ENCODE measurements at places on chromosomes 6 and 20. TPM values are rescaled to one million over a fixed set of nuclear protein-coding genes. Genes with fewer than 3 reads are reported as not detected.
A peak's percentile ranks its signal among the peaks of the same experiment; 100 is the strongest.

DNA sequence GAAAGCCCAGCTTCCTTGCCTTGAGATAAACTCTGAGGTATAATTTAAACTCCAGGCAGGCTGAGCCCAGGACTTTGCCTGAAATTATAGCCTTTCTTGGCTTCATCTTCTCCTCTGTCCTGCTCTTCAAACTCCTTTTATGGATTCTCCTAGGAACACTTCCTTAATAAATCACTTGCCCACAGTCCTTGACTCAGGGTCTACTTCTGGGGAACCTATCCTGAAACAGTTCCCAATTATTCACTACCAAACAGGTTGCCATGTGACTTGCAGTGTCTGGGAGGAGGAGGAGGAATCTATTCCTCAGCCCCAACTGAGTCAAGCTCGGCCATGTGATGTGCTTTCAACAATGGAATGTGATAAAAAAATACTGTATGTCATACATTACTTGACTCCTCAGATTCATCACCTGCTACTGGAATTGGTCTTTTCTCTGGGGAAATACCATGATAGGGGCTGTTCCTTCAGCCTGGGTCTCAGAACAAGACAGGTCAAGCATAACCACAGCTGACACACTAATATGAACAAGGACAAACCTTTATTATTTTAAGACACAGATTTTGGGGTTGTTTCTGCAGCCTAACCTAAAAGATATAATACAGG is 20.5 kb upstream of the CDKN1A start:
- DNase-seq, result no peak

GRCh38 chr6:167492100-167492449 is 167.2 kb downstream of the TTLL2 start:
- peak; percentile 62 for DNase-seq

DNA sequence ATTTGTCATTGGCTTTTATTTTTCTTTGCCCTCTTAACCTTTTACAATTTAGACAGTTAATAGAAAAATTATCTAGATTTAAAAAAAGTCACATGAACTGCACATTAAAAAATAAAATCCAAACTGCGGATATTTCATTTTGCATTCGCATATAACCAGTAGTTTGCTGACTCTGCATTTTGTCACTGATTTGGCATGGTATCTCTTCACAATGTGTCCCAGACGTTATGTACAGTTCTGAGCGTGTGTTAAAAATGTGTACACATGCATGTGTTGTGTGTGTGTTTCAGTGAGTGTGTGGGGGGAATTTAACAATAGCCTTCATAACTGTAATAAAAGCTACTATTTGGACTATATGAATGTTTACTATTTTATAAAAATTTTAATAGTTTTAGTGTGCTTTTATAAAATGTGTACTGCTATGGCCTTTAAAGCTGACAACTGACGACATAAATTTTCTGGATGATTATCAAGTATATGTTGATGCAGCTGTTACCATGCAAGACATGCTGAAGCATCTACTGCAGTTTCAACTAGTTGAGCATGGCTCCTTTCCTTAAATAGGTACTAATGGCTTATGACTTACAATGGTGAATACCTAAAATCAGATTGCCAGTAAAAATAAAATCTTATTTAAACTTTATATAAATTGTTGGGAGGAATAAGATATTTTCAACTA is 67.7 kb downstream of the HMGCLL1 start:
- DNase-seq, result no peak

DNA sequence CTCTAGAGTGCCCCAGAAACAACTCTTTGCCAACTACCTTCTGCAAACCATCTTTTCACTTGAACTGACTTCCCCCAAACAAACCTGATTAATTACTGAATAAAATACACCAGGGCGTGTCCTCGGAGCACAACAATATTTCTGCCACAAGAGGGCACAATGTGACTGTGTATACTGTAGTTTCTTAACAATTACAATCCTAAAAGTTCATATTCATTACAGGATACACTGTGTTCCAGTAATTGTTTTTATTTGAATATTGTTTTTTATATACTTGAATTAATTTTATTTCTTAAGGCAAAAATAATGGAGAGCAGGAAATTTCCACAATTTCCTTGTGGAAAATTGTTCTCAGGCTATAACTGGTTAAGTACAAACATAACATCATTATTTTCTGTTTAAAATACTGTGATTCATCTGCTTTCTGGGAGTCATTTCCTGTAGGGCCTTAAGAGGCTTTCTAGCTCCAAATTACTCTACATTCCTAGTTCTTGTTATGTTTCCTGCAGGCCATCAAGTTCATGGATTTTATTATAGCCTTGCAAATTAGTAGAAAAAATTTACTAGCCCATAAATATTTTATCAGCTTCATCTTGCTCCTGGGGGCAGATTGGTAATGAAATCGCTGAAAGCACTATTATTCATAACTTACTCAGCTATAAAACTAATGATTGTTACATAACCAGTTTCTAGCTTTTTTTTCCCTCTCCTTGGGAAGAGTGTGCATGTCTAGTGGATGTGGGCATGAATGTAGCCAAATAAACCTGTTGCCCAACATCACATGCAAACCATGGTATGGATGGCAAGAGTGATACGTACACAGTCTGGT is 51.9 kb upstream of the SLC22A16 start:
- no peak for DNase-seq

The ASIP gene
- total RNA-seq, result 1.5 TPM

GRCh38 chr6:18861204-18861603 is 474.1 kb downstream of the RNF144B start:
- DNase-seq, result no peak

DNA sequence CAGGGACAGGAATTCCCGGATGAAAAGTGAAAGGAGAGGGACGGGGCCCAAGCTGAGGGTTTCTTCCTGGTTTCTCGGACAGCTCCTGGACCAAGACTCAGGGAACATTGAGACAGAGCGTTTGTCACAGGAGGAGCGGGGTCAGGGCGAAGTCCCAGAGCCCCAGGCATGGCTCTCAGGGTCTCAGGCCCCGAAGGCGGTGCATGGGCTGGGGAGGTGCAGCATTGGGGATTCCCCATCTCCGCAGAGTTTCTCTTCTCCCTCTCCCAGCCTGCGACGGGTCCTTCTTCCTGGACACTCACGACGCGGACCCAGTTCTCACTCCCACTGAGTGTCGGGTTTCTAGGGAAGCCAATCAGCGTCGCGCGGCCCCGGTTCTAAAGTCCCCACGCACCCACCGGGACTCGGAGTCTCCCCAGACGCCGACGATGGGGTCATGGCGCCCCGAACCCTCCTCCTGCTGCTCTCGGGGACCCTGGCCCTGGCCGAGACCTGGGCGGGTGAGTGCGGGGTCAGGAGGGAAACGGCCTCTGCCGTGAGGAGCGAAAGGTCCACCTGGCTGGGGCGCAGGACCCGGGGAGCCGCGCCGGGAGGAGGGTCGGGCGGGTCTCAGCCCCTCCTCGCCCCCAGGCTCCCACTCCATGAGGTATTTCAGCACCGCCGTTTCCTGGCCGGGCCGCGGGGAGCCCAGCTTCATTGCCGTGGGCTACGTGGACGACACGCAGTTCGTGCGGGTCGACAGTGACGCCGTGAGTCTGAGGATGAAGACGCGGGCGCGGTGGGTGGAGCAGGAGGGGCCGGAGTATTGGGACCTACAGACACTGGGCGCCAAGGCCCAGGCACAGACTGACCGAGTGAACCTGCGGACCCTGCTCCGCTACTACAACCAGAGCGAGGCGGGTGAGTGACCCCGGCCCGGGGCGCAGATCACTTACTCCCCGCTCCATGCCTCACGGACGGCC is 54.6 kb upstream of the POLR1H start:
- DNase-seq, result peak; percentile 46

Measured in left cardiac atrium (tissue), 4 donors.